Inflammatory macrophage treated with lipopolysaccharide for 1 hour (primary cell): ENCODE measurements at places on chromosomes 6 and 20.
A peak's percentile ranks its signal among the peaks of the same experiment; 100 is the strongest.

GRCh38 chr6:43990627-43991619 is 136.3 kb downstream of the MRPL14 start:
- no peak for DNase-seq

- no peak for DNase-seq
These were observed 13.6 kb upstream of the TNFRSF21 start for GRCh38 chr6:47323321-47323720.

DNA sequence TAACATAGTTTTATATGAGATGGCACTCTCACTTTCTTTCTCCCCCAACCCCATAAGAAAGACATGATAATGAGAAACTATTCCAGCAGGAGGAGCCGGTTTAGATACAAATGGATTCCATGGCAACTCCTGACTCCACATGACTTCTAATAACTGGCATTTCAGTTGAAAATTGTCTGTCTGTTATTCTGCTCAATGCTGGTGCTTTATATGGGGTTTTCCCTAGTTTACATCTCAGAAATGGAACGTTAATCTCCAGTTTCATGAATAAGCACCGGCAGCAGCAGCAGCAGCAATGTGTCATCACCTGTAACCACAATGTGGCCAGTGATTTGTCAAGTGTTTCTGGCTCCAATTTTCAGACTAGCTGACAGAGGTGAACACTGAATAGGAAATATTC is 8.0 kb upstream of the SIM1 start:
- no peak for DNase-seq

GRCh38 chr6:88454658-88455057 is 288.5 kb upstream of the CNR1 start:
- DNase-seq: no peak

DNA sequence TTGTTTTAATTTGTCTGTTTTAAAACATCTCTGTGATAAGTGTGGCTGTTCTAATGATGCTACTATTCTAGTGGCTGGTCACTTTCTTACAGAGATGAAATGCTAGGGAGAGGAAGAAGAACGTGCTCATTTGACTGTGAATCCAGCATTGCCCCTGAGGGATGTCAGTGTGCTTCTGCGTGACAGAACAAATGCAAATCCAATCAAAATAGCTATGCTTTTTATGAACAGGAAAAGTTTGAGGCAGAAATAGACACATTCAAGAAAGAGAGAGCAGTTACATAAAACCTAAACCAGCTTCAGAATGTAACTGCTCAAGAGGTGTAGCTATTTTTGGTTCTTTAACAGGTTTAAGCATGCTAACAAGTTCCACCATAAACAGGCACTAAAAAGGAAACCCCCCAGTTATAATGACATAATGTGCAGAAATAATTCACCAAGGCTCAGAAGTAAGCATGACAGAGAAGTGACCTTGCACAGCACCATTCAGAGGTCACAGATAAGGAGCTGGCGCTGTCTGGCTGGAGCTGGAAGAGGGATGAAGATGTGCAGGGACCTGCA is 385.3 kb downstream of the EPM2A start:
- DNase-seq: no peak

- peak; percentile 86 for DNase-seq
These were observed 61.4 kb downstream of the BMP2 start for GRCh38 chr20:6828794-6829423.

DNA sequence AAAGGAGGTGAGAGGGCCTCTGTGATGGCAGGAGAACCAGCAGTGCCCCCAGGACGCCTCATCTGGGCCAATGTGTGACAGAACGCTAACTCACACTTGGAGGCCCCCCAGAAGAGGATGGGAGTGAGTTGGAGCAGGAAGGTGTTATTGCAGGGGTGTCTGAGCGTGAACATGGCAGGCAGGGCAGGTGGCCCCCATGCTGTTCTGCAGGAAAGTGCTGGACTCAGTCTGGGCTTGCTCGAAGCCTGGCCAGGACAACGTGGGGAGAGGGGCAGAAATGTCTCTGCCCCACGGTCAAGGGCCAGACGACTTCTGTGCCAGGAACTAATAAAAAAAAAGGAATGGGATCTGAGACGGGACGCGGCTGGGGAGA is 931 bp upstream of the EBF4 start:
- DNase-seq: no peak

GRCh38 chr6:74152096-74152675 is 456.2 kb downstream of the CD109 start:
- DNase-seq: no peak

DNA sequence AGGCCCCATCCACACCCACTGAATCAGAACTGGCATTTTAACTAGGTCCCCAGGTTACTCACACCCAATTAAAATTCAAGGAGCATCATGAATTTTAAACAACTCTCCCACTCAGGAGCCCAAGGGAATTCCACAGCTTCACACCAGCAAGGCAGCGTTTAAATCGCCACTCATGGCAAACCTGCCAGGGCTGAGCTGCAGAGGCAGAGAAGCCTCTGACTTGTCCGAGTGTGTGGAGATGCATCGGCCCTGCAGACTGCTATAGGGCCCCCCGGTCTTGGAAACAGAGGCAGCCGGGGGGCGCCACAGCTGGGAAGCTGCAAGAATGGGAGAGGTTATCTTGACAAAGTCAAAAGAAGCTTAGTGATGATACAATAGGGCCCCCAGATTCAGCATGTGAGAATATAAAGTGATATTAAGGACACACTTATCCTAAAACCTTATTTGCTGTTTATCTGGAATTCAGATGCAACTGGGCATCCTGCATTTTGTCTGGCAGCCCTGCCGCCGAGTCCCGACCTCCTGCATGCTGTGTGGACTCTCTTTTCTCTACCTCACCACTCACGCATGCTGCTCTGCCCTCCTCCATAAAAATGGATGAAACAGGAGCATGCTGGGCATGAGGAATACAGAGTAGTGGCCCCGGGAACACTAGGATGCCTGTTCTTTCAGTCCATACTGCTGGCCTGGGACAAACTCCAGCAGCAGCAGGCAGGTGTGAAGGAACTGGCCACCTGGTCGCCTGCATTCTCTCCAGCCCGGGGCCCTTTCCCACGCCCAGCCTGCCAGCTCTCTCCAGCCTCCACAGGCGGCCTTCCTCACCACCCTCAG is 126.1 kb downstream of the PXDC1 start:
- no peak for DNase-seq
